Astrocyte (in vitro differentiated cells and primary cell): ENCODE measurements at places on chromosomes 6 and 20. TPM values are rescaled to one million over a fixed set of nuclear protein-coding genes. Genes with fewer than 3 reads are reported as not detected.

Gene MBOAT1
- 4.8 and 6.4 TPM in 2 replicates for total RNA-seq

Gene BTN2A1
- 50.4 and 51.5 TPM in 2 replicates for total RNA-seq

Gene CNBD2
- 2.1 and 3.0 TPM in 2 replicates for total RNA-seq

DNA sequence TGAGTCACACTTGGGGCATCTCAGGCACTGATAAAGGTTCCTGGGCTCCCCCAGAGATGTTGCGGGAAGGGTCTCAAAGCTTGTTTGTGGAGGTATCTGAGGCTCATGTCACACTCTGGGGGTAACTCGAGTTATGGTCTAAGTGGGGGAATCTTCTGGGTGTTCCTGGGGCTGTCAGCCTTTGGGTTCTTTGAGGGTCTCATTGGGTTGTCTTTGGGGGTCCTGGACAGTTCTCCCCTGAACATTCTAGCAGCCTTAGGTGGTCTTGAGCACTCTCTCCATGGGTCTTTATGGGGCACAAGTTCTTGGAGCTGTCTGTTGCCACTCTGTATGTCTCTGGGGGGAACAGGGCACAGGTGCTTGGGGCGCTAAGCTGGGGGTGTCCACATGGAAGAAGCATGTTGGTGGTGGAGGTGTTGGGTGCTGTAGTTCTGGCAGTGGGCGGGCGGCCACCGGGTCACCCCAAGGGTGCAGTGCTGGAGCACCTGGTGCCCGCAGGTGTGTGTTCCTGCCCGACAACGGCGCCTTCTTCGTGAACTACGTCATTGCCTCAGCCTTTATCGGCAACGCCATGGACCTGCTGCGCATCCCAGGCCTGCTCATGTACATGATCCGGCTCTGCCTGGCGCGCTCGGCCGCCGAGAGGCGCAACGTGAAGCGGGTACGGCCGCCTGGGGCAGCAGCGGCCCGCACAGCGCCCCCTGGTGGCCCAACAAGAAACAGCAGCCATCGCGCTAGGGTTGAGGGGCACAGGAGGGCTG lies 7.1 kb upstream of the CAPN11 start:
- peak; percentile 32 for DNase-seq
- no peak overlapping the region for H3K27ac ChIP-seq
- H3K4me3 ChIP-seq: no peak overlapping the region
- no peaks in the 10 kb centered on the region for H3K27me3 ChIP-seq
- no peaks in the 10 kb centered on the region for H3K4me1 ChIP-seq

- H3K4me3 ChIP-seq: no peak overlapping the region
- H3K27me3 ChIP-seq: no peaks in the 10 kb centered on the region
- no peaks in the 10 kb centered on the region for H3K36me3 ChIP-seq
- DNase-seq: no peak
These were observed 2.2 kb upstream of the MAPK13 start for GRCh38 chr6:36128073-36128472.

DNA sequence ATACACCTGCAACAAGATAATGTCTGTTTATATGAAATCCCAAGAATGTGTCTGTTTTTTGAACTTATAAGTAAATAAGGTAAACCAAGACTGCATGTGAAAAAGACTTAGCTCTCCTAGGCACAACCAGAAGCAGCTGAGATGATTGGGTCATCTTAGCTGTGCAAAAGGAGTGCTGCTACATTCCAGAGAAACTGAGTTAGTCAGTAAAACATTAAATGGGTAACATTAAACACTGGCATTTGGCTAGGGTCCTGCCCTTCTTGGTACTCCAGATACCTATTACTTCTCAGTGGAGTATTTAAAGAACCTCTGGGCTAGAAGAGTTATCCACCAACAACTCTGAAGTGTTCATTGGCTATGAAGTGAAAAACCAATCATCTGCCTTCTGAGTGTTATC lies 47.8 kb downstream of the ILRUN start:
- no peak overlapping the region for H3K4me3 ChIP-seq
- no peak overlapping the region for H3K27ac ChIP-seq
- H3K27me3 ChIP-seq: no peaks in the 10 kb centered on the region
- H3K4me1 ChIP-seq: no peaks in the 10 kb centered on the region

DNA sequence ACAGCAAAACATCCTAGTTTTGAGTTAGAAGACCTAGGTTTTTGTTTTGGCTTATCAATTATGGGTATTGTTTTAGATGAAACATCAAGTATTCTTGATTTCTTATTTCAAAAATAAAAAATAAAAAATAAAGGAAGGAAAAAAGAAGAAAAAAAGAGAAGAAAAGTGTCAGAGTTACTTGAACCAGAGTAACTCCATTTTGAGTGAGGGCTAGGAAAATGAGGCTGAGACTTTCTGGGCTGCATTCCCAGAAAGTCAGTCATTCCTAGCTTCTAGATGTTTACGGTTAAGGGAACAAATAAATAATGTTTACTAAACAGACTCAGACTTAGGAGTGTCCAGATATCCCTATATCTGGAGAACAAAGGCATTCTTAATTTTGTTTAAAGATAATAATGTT lies 45.3 kb upstream of the HFE start:
- no peak for DNase-seq
- H3K4me3 ChIP-seq: no peak overlapping the region
- H3K27me3 ChIP-seq: no peaks in the 10 kb centered on the region
- no peak overlapping the region for H3K27ac ChIP-seq
- peaks cover 23% of the 10 kb centered on the region for H3K4me1 ChIP-seq

DNA sequence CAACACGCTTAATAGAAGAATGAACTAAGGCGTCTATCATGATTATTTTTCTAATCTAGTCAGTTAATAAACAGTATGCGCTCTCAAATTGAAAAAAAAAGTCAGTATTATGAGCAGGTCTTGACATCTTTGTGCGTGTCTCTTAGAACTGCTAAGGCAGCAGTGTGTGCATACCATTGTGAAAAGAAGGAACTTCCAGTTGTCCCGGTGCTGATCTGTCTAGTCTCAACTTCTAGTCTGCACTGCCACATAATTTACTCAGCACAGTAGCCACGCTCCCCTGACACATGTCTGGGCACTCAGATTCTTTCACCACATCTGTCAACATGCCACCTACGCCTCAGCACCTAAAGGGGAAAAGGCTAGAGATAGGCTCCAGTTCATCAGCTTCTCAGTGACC lies 61.1 kb upstream of the SPDEF start:
- no peaks in the 10 kb centered on the region for H3K36me3 ChIP-seq
- no peak overlapping the region for H3K27ac ChIP-seq
- no peaks in the 10 kb centered on the region for H3K4me1 ChIP-seq
- DNase-seq: no peak
- no peaks in the 10 kb centered on the region for H3K27me3 ChIP-seq

- no peak for DNase-seq
- no peaks in the 10 kb centered on the region for H3K4me1 ChIP-seq
- no peaks in the 10 kb centered on the region for H3K36me3 ChIP-seq
- H3K27ac ChIP-seq: no peak overlapping the region
- H3K4me3 ChIP-seq: no peak overlapping the region
These were observed 8.1 kb downstream of the TREML4 start for GRCh38 chr6:41236276-41236675.

GRCh38 chr6:152364866-152365265 lies 272.3 kb downstream of the SYNE1 start:
- peaks cover 50% of the 10 kb centered on the region for H3K36me3 ChIP-seq
- no peak overlapping the region for H3K4me3 ChIP-seq
- DNase-seq: no peak
- peaks cover 4% of the 10 kb centered on the region for H3K4me1 ChIP-seq
- no peak overlapping the region for H3K27ac ChIP-seq

- H3K27me3 ChIP-seq: no peaks in the 10 kb centered on the region
- peak overlapping the region; percentile 2 for H3K27ac ChIP-seq
- H3K4me1 ChIP-seq: peaks cover 5% of the 10 kb centered on the region
- H3K4me3 ChIP-seq: peak overlapping the region; percentile 68
- DNase-seq: peak; percentile 67
These were observed 26.0 kb downstream of the GPX6 start for GRCh38 chr6:28489366-28490204.

GRCh38 chr6:56838016-56838555 lies 116.8 kb upstream of the BEND6 start:
- no peak overlapping the region for H3K27ac ChIP-seq
- H3K36me3 ChIP-seq: no peaks in the 10 kb centered on the region
- no peak overlapping the region for H3K4me3 ChIP-seq
